ENCODE measurements at places on chromosomes 3 and 15.

GRCh38 chr3:114716126-114716525 lies 422.3 kb downstream of the TIGIT start:
- no peak for DNase-seq

GRCh38 chr3:58874248-58874741 lies 175.5 kb downstream of the CFAP20DC start:
- DNase-seq: no peak

- DNase-seq: no peak
Measured at GRCh38 chr3:77039606-77040171, at the start of gene ROBO2. Gene ROBO2, plus strand, starts transcription at chr3:77040099. Its CDS starts 687 bp downstream, at chr3:77040786.

DNA sequence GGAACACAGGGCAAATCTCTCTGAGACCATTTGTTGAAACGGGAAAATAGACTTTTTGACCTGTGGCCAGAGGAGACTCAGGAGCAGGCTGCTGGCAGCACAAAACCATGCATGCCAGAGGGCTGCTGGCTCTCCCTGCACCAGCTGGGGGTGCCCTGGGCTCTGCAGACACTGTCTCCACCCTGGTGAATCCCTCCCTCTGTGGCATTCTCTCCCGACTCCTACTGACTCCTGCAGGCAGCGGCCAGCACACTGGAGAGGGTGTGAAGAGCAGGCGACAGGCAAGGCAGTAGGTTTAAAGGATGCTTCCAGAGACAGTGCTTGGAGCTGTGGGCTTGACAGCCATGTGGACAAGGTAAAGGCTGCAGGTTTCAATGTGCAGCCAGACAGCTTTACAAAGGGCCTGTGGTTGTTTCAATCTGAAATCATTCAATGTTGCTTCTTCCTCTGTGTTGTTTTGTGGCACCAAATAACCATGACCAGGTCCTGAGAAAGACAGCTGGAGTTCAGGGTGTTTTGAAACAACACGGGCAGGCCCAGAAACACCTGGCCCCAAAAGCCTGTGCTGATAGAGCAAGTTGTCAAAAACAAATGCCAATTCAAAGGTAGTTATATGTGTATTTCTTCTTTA lies 431.0 kb upstream of the ATP10A start:
- no peak for DNase-seq

GRCh38 chr15:80325206-80325605 lies 73.2 kb upstream of the CTXND1 start:
- DNase-seq: no peak

All from activated CD4-positive, alpha-beta T cell treated with anti-CD3 and anti-CD28 coated beads, Interleukin-2, amount 50 U/mL, for 24 hours (primary cell).